ENCODE measurements at places on chromosomes 3 and 15.

- no peak for DNase-seq
These were observed 27.1 kb downstream of the CFAP161 start for GRCh38 chr15:81161160-81161673.

- DNase-seq: peak; percentile 82
These were observed 136.9 kb upstream of the PRICKLE2 start for GRCh38 chr3:64361962-64362735.

GRCh38 chr3:3288255-3288654 lies 108.8 kb upstream of the CRBN start:
- DNase-seq: no peak

DNA sequence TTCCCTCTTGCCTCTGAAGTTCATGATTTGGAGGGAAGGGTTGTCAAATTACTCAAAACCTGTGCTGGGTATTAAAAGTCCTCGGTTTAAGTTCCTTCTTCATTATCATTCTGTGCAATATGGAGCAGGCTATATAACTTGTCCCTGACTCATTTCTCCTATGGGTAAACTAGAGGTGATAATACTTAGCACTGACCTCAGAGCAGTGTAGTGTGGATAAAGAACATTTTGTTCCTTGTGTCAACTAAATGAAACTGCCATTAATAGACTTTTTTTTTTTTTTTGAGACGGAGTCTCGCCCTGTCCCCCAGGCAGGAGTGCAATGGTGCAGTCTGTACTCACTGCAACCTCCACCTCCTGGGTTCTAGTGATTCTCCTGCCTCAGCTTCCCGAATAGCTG lies 2.2 kb upstream of the BBX start:
- no peak for DNase-seq

DNA sequence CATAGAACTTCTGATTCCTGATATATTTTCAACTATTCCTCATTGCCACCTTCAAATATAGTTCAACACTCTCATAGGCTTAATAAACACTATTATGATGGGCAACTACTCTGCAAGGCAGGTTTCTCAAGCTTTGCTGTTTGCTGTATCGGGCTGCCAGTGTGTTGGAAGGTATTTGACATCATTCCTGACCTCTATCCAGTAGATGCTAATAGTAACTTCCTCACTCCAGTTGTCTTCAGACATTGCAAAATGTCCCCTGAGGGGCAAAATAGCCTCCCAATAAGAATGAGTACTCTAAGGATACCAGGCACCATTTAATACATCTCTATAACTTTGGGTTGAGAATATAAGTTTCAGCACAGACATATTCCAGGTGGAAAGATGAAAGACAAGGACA lies 147.5 kb upstream of the PFN2 start:
- no peak for DNase-seq

- no peak for DNase-seq
These were observed 170.0 kb downstream of the SOX2 start for GRCh38 chr3:181881749-181882148.

- DNase-seq: no peak
These were observed 293.7 kb downstream of the ARPP21 start for GRCh38 chr3:35932995-35933394.

DNA sequence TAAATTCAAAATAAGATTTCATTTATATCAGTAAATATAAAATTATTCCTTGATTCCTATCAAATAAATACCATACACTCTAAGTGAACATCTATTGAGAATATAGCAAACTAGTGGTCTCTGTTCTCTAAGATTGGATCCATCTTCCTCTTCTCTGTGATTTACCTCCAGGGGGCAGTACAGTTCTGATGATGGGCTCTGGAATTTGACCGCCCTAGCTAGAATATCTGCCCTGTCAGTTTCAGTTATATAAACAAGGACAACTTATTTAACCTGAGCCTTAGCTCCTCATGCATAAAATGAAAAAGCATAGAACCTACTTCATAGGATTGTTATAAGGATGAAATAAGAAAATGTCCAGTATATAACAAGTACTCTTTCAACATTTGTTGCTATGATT lies 171.1 kb upstream of the CCDC54 start:
- peak; percentile 29 for DNase-seq

DNA sequence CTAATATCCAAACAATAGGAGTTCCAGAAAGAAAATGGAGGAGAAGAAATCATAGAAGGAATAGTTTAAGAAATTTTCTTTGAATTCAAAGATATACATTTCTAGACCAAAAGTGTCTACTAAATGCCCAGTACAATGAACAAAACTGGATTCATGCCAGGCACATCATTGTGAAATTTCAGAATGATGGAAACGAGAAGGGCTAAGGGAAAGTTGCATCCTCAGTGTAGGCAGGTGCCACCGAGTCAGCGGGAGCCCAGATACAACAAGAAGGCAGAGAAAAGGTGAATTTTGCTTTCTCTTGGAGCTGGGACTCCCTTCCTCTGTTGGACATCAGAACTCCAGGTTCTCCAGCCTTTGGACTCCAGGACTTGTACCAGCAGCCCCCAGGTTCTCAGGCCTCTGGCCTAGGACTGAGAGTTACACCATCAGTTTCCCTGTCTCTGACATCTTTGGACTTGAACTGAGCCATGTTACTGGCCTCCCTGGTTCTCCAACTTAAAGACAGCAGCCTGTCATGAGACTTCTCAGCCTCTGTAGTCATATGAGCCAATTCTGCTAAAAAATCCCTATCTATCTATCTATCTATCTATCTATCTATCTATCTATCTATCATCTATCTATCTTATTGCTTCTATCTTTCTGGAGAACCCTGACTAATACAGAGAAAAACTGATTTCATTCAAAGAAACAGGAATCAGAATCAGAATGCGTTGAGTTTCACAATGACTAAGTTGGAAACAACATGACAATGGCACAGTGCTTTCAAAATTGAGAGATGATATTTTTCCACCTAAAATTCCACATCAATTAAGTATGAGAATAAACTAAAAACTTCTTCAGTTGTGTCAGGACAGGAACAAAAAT lies 207.7 kb downstream of the FAM43A start:
- DNase-seq: no peak

- DNase-seq: no peak
These were observed 69.8 kb downstream of the OPA1 start for GRCh38 chr3:193662757-193663322.

GRCh38 chr3:135853981-135854380 lies 111.5 kb upstream of the PPP2R3A start:
- no peak for DNase-seq

GRCh38 chr3:27354588-27355203 lies 14.5 kb downstream of the NEK10 start:
- DNase-seq: no peak

DNA sequence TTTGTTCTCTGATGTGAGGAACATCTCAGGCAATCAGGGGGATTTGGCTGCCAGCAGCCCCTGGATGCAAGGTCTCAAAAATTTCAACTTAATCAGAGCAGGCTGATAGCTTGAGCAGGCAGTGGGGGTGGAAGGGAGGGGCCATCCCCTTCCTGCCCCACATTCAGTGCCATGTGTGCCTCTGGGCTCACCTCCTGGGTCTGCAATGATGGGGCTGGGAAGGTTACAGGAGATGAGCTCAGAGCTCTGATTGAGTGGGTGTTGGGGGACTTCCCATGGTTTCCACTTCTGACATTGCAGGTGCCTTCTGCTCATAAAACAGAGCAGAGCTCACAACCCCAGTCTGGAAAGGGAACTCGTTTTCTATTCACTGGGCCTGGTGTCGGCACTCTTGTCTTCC lies 37.0 kb downstream of the PARP16 start:
- DNase-seq: no peak

- DNase-seq: peak; percentile 90
These were observed at the start of gene TEX9 for GRCh38 chr15:56365075-56365711. TEX9 (plus strand) TSS chr15:56365426; CDS start chr15:56365451, 25 bp downstream.

DNA sequence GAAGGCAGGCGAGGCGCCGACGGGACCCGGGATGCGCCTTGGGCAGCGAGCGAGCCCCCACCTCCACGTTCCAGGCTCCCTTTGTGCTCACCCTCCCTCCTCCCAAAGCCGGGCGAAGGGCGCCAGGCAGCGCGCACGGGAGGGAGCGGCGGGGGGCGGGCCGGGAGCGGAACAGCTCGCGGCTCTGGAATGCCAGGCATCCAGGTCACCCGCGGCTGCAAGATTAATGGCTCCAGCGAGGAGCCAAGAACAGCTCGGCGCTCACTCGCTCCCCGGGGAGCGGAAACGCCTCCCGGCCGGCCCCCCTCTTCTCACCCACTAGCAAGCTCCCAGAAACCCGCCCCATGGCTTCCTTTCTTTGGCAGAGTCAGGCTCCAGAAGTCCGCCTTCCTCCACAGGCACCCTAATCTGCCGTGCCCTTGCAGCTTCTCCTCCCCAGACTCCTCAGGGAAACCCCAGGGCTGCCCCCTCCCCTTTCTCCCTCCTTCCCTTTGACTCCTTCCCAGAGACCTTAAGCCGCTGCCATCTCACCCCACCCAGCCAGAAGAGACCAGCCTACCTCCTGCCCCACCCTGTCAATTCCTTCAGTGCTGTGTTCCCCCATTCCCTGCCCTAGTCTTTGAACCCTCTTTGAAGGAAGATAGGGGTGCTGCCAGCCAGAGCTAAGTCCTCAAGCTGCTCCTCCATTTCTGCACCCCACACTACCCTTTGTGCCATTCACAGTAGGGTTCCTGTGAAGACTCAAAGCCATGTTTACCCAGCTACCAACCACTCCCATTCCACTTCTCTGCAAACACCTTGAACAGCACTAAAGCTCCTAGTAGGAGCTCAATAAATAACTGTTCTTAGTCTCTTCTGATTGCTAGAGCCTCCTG lies 9.9 kb downstream of the AMOTL2 start:
- peak; percentile 94 for DNase-seq

- DNase-seq: no peak
These were observed 176.3 kb downstream of the STT3B start for GRCh38 chr3:31709005-31709404.

DNA sequence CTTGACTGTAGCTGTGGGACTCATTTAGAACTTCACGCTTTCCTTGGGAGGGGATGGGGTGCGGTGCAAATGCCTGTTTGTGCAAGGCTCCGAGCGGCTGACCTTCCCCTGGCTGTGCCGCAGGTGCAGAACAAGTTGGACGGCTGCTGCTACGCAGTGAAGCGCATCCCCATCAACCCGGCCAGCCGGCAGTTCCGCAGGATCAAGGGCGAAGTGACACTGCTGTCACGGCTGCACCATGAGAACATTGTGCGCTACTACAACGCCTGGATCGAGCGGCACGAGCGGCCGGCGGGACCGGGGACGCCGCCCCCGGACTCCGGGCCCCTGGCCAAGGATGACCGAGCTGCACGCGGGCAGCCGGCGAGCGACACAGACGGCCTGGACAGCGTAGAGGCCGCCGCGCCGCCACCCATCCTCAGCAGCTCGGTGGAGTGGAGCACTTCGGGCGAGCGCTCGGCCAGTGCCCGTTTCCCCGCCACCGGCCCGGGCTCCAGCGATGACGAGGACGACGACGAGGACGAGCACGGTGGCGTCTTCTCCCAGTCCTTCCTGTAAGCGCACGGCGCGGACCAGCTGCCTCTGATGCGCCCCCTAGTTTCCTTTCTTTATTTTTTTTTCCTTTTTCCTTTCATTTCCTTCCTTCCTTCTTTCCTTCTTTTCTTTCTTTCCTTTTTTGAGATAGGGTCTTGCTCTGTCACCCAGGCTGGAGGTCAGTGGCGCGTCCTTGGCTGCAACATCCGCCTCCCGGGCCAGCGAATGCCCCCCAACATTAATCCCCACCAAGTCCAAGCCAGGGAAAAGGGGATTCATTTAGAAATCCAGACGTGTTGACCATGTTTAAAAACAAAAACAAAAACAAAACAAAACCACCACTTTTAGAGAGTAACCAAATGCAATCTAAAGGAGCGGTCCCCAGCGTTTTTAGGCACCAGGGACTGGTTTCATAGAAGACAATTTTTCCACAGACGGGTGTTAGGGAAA lies 42.7 kb downstream of the EIF2AK4 start:
- peak; percentile 79 for DNase-seq

- DNase-seq: no peak
These were observed 593.2 kb upstream of the DPPA4 start for GRCh38 chr3:109930582-109930981.
